SK-N-SH (cell line): ENCODE measurements at places on chromosomes 11 and 22.

DNA sequence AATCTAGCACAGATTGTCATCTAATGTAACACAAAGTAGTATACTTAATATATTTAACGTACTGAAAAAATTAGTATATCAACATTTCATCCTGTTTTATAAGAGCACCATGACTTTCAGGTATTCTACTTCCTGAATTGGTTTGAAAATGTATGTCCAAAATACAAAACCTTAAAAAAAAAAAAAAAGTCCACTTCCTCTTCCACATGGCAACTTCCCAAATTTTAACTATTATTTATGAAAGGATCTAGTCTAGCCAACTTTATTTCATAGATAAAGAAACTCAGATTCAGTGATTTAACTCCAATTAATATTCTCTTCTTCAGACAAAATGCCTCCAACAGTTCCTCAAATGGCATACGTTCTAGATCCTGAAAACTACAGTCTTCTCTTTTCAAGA, 44.0 kb downstream of the PIK3C2A start:
- DNase-seq = no peak

GRCh38 chr22:48779661-48780596, 1047.7 kb downstream of the BRD1 start:
- no peak for DNase-seq

DNA sequence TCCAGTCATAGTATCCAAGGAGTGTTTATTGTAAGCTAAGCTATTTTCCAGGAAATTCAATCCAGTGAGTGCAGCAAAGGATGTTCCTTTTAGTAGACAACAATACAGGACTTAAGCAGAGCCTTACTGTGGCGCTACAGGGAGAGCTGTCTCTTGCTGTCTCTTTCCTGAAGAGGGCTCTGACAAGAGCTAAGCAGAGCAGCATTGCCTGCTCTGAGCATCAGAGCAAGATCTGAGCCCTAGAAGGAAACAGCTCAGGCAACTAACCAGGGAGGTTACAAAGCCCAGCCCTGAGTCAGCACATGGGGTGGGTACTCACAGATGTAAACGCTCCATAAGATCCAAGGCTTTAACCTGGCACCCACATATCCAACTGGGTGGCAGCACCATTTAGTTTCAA, 8.0 kb downstream of the LAYN start:
- no peak for DNase-seq

DNA sequence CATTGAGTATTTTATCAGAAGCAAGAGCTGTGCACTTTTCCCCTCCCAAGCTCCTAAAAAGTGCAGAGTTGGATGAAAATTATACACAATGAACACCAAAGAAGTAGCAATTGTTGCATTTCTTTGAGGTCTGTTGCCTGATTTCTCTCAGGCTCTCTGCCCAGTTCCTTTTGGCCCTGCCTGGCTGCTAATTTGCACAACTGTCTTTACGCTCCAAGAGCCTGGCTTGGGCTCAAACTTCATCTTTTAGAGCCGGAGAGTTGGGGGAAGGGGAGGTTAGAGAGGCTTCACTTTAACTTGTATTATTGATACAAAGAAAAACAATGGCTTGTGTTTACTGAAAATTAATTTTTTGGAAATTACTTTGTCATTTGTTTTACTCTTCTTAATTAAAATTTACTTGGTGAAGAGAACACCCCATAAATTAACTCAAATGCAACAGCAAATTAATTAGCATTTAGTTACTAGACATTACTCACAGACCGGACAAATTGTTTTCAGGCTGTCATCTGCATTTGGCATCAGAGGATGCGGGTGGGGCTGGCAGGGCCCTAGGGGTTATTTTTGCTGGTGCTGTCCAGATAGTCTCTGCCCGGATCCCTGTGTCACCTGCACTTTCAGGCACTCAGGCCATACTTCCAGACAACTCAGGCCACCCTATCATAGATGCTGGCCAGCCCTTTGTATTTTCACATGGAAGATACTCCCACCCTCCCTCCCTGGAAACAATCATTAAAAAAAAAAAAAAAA, 407.3 kb downstream of the NXPE2 start:
- peak; percentile 75 for DNase-seq
